Activated T-cell treated with anti-CD3 and anti-CD28 coated beads, Interleukin-2, amount 50 U/mL, for 4 hours (primary cell): ENCODE measurements at places on chromosomes 1 and 21. TPM values are rescaled to one million over a fixed set of nuclear protein-coding genes. Genes with fewer than 3 reads are reported as not detected.

DNA sequence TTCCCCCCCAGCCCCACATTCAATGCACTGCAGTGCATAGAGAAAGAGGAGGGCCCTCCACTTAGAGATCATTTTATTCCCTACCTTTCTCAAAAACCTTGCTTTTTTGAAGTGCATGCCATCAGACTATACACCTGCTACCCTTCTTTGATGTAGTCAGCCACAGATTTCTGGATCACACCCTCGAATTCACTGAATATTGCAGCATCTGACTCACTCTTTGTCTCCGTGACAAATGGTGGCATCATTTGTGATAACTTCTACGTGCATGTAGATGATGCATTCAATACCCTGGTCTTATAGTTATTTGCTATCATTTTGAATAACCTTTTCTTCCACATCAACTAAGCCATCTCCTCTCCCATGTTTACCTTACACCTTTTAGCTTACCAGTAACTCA is 310.3 kb upstream of the SGIP1 start:
- no peak for DNase-seq

DNA sequence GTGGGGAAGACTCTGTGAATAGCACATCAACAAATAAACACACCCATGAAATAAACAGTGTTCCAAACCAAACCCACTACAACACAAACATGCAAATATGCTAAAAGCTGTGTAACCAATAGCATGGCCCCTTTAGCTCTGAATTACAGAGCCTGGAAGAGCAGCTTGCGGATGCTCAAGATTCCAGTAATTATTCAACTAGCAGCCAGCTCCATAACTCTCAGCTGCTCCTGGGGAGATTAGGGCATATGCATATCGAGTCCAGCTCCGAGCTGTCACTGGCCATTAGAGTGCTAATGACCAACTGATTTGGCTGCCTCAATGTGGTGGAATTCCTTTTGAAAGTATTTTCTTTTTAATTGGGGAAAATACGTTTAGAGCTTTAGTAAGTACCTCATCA is 207.1 kb downstream of the HHAT start:
- no peak for DNase-seq

GRCh38 chr1:194028002-194028401 is 841.6 kb upstream of the B3GALT2 start:
- DNase-seq, result no peak

GRCh38 chr1:218459450-218459849 is 114.3 kb downstream of the TGFB2 start:
- DNase-seq, result no peak

DNA sequence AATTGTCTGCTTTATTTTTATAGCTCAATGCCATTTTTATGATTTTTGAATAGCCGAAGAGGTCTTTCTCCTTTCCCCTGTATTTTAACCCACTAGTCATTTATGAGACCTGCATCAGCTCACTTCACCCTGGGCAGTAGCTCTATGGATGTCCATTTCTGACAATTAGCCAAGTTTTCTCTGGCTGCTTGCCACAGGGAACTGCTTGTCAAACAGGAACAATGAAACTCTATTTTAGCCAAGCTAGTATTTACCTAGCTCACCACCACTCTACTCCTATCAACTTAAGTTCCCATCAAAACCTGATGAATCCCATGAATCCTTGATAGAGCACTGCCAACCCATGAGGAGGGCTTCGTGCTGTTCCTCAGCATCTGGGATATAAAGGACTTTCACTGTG is 406.7 kb downstream of the RWDD3 start:
- no peak for DNase-seq

GRCh38 chr1:171751221-171751620 is 9.4 kb upstream of the VAMP4 start:
- DNase-seq, result no peak

DNA sequence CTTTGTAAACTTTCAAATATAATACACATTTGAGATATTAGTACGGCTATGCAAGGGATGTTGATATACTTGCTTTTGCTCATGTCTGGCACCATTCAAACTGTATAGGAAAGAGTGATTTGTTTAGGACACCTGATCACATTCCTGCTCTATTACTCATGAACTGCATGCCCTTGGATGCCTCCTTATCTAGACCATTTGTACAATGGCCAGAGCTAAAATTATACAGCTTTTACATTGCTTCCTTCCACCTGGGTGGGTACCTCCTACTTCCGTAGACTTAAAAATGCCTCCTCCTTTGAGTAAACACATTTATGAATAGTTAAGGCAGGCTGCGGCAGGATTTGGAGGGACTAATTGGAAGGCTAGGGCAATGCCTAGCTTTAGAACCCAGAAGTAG is 85.4 kb upstream of the PBX1 start:
- DNase-seq, result no peak

DNA sequence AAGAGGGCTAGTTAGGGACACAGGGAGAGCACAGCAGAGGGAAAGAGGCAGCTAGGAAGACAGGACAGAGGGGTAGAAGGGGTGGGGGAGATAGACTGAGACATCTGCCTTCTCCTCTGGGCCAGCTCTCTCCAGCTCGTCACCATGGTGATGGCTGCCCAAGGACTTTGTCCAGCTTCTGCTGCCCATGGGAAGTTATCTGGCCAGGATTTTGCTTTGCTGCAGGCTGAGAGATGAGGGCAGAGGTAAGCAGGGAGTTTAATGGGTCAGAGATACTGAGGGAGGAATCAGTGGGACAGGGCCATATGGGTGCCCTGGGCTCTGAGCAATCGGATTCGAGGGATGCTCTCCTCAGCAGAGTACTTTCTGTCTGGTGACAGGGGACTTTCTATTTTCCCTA is 34.5 kb upstream of the GPR37L1 start:
- no peak for DNase-seq

DNA sequence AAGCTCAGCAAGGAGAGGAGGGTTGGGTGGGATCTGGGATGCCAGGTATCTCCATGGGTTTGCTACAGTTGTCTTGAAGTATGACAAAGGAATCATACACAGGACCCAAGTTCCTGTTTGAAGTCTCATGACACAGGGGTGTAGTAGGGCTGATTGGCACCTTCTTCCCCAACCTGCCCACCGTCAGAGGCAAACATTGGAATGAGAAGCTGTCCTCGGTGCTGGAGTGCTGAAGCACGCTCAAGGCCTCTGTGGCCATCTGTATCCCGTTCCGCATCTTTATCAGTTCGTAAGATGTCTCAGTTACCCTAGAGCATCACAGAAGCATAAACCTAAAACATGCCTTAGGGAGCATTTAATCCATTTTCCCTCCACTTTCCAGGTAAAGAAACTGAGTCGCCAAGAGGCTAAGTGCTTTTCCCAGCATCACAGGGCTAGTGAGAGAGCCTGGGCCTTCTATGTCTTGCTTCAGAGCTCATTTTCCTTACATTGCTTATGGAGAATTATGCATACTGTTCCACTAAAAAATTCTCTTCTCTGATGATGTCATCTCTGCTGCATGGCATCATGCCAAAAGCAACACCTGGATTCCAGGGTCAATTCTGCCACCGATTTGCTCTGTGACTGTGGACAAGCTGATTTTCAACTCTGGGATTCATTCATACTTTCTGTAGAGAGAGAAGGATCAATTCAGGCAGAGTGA is 34.2 kb downstream of the VWA5B1 start:
- no peak for DNase-seq

The OR10J1 gene
- not detected for total RNA-seq

The ARHGAP29 gene
- 0.26 TPM for total RNA-seq

The PGLYRP4 gene
- not detected for total RNA-seq

The AVPR1B gene
- not detected for total RNA-seq

The DENND2C gene
- total RNA-seq, result 0.21 TPM

The CRB1 gene
- not detected for total RNA-seq

The KRTAP7-1 gene
- not detected for total RNA-seq

The SYNC gene
- total RNA-seq, result not detected

The LIN28A gene
- total RNA-seq, result 0.46 TPM
